ENCODE measurements at places on chromosomes 6 and 20.

DNA sequence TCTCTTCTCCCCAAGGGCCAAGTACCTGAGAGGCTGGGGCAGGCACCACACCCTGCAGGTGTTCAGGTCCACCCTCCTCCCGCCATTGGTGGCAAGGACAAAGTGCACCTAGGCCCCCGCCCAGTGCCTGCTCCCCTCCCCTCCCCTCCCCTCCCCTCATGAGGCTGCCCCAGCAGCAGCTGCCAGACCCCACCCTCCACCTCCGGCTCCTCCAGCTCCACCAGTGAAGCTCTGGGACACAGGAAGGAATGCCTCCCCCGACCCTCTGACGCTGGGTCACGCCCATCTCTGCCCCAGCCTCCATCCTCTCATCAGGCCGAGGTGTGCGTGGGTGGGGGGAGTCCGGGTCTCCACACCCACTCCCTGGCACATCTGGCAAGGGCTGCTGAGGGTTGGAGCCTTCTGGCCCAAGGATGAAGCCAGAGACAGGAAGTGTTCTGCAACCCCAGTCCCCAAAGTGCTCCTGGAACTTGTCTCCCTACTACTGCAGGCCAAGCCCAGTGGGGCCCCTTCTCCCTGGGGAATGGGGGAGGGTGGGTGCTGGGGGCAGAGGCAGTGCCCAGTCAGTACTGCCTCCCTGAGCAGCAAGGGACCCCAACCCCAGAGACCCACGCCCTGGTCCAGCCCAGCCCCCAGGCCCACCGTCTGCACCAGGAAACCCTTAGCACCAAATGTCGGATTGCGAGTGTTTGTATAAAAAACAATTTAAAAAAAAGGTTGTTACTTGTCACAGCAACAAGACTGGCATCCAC is 1.6 kb upstream of the UCKL1 start:
- DNase-seq: no peak

- peak; percentile 50 for DNase-seq
Observed at GRCh38 chr6:33700391-33701050, 11.0 kb downstream of the UQCC2 start.

GRCh38 chr6:163863565-163863964 is 449.0 kb downstream of the QKI start:
- no peak for DNase-seq

GRCh38 chr6:156150391-156150790 is 626.8 kb upstream of the ARID1B start:
- no peak for DNase-seq

DNA sequence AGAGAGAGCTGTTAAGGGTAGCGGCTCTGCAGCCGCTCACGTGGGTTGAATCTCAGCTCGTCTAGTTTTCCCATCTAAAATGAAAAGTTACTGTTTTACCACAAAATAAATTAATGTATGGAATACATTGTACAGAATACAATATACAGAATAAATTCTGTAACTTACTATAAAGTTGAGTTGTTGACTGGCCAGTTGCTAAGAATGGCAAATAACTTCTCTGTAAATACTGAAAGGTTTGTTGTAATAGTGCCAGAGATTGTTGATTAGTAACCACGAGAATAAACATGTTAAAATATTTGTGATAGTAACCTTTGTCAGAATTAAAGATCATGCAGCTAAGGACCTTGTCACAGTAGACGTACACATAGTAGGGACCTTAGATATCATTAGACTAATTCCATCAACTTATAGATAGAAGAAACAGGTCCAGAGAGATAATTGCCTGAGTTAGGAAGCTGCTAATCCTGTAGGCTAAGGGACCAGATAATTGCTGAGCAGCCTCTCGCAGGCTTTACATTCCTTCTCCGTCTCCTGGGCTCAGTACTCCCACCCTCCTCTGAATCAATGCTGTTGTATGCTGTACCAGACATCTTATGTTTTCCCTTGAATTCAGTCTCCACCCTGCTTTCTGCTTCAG is 544 bp upstream of the NRM start:
- no peak for DNase-seq

DNA sequence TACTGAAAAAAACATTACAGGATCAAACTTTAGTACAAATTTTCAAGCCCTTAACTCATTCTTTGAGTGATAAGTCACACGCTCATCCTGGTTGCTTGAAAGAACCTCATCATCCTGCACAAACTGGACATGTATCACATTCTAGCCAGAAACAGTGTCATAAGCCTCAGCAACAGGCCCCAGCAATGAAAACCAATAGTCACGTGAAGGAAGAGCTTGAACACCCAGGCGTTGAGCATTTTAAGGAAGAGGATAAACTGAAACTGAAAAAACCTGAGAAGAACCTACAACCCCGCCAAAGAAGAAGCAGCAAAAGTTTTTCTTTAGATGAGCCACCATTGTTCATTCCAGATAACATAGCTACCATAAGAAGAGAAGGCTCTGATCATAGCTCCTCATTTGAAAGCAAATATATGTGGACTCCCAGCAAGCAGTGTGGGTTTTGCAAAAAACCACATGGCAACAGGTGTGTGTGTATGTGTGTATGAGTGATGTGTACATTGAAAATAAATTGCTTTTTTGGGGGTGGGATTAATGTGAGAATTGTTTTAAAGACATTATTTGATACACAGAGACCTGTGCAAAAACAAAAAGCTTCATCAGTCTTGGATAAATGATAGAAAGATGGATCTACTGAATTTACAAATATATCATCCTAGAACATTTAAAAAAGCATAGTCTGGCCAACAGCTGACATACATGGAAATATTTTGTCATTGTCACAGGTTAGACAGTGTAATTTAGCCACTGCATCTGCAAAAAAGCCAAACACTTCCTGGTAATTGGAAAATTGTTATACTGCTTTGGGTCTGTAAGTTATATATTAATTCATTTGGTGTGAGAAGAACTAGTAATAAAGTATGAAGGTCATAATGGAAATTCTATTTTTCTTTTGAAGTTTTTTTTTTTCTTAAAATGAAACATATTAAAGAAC is 50.1 kb downstream of the PHF3 start:
- no peak for DNase-seq

All from hematopoietic multipotent progenitor cell treated with erythropoietin and hydrocortisone succinate and interleukin-3 and kit ligand, for 15 days (in vitro differentiated cells).